DMS153 (cell line): ENCODE measurements at places on chromosomes 4 and X.

DNA sequence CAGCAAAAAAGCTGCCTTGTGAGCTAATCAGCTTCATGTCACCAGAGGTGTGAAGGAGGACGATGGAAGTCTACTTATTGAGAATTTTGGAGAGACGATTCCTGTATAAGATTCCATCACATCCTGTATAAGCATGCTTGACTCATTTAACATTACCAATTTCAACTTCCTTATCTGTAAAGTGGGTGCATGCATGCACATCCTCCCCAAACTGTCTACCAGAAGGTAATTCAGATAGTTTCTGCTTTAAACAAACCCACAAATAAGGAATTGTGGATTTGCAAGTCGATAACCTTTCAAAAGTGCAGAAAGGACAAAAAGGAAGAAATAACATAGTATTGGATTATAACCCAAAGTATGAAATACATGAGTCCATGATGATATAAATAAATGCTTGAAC is 31.1 kb downstream of the AKAP4 start:
- no peak for DNase-seq

- DNase-seq: no peak
Observed at GRCh38 chrX:617401-617800, 13.2 kb upstream of the SHOX start.

DNA sequence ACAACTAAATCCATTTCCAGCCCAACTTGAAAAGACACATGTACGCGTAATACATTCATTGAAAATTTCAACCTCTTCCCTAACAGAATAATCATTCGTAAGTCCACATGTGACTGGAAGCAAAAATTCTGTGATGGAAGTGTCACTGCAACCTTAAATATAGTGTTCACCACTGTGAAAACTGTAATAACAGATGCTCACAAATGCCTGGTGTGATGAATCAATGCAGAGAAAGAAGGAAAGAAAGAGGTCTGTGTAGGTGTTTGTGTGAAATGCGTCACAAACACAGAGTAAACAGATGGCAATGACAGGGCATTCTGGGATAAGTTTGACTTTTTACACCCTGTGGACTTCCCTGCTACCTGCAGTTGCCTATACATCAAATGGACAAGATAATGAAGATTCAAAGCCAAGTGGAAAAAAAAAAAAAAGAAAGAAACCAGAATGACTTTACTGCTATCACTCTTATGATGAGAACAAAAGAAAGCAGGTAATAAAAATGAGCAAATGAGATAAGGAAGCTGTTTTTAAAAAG is 123.3 kb downstream of the EPHA5 start:
- DNase-seq: no peak

- DNase-seq: no peak
Observed at GRCh38 chrX:2342281-2342688, 158.5 kb downstream of the DHRSX start.

DNA sequence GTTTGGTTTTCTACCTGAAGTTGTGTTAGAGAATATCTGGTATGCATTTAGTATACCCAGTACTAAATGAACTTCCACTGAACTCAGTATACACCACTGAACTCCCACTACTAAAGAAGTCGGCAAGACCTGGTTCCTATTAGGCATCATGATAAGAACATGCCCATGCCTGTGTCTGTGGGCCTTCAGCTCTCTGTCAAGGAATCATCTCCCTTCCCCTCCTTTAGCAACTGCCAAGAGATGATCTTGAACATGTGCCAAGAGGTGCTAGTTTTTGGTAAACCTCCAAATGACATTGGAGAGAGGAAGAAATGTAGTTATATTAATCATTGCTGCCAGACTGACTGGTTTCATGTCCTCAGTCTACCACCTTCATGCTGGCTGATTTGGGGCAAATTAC is 113.2 kb downstream of the ATP10D start:
- DNase-seq: no peak

GRCh38 chrX:40504801-40505605 is 75.8 kb upstream of the ATP6AP2 start:
- DNase-seq: no peak

DNA sequence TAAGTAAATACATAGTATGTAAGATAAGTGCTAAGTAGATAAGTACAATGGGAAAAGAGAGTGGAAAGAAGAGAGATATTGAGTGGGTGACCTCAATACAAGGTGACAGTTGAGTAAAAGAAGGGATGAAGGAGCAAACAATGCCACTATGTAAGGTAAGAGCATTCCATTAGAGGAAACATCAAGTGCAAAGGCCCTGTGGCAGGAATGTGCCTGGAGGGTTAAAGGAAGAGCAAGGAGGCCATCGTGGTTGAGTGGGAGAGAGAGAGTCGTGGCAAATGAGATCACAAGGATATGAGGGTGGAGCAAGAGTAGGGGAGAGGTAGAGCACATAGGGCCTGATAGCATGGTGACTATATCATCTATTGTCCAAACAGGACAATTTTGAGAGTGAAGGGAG is 13.4 kb downstream of the EDNRA start:
- no peak for DNase-seq

DNA sequence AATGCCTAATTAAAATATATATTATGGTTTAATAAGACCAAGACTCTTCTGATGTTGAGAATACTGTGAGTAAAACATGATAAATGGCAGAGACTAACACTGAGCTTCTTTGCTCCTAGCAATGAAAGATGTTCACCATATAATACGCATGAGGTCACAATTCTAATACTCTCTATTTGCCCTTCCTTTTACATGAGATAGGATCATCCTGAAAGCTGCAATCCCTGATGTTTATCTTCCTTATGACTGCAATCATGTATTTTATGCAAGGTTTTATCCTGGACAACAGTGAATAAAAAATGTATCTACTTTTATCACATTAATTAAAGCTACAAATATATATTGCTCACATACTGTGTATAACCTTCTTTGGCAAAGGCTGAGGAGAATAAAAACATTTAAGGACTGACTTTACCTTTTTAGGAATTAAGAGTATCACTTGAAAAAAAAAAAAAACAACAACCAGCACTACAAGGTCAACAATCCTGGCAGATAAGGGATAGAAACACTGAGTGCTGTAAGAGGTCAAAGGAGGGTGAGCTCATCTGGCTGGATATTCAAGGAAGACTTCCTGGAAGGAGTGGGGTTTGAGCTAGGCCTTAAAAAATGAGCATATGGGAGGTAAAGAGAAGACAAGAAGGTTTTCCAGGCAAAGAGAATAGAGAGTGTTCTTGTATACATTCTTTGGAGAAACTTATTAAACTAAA is 99.9 kb downstream of the AREG start:
- peak; percentile 21 for DNase-seq
